ENCODE measurements at places on chromosomes 3 and 15. TPM values are rescaled to one million over a fixed set of nuclear protein-coding genes. Genes with fewer than 3 reads are reported as not detected.

DNA sequence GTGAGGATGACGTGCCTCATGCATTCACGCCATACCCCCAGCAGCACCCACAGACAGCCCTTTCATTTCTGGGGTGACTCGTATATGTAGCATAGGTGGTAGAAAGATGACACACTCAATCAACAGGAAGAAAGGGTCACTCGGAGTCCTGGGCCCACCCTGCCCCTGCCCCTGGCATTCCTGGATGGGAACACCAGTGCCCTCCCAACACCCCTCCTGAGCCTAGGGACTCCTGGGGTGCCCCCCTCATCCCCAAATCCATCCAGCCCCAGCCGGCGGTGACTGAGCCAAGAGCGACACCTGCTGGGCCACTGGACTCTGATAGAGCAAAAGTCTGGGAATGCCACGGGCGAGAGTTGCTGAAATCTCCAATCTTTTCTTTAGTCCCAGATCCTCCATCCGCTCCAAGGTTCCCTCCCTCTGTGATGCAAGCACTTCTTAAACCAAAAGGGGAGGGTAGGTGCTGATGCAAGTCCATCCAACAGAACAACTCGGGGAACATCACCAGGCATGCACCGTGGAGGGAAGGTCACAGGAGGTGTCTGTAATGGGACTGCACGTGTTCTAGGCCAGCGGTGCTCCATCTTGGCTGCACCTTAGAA, 31.1 kb downstream of the ACAN start:
- peak; percentile 1 for DNase-seq

- no peak for DNase-seq
These were observed 26.7 kb downstream of the SYNM start for GRCh38 chr15:99131441-99132023.

STRA6 gene
- 17.2 TPM for total RNA-seq

DNA sequence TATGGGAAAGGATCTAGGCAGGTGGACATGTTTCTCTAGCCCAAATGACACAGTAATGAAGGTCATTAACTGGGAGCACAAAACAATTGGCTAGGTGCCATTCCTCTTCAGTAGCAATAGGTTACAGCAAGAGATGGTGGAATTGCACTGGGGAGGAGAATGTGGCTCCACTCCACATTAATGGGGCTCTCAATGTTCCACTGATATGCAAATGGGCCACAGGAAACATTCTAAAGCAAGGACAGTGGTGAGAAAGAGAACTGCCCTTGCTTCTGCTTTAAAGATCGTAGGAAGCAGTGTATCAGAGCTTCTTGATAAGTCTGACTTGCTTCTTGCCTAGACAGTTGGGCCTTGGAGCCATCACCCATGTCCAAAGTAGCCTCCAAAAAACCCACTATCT, 271.4 kb upstream of the PPP2R3A start:
- DNase-seq, result no peak

TRH gene
- not detected for total RNA-seq

NCK1 gene
- 24.5 TPM for total RNA-seq

GRCh38 chr3:23448998-23449537, 245.9 kb downstream of the UBE2E2 start:
- no peak for DNase-seq

REC114 gene
- total RNA-seq, result not detected

FANCD2OS gene
- not detected for total RNA-seq

GRCh38 chr3:55476515-55476914, 10.6 kb downstream of the WNT5A start:
- no peak for DNase-seq

DNA sequence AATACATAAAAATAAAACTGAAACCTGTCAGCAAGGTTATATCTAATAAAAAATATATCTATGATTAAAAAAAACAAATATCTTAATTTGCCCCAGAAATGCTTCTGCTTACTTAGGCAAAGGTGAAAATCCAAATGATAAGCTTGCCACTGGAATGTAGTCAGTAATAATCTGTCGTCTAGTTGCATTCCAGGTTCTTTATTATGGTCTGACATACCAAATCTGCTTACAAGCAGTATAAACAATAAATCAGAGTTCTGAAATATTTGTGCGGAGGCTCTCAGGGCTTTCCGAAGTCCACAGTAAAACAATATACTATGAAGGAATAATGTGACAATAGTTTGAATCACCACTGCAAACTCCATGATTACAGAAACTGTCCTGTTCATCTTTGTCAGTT, 1133.5 kb downstream of the ROBO1 start:
- DNase-seq, result no peak

GRCh38 chr3:193010191-193010590, 92.5 kb upstream of the MB21D2 start:
- no peak for DNase-seq

DNA sequence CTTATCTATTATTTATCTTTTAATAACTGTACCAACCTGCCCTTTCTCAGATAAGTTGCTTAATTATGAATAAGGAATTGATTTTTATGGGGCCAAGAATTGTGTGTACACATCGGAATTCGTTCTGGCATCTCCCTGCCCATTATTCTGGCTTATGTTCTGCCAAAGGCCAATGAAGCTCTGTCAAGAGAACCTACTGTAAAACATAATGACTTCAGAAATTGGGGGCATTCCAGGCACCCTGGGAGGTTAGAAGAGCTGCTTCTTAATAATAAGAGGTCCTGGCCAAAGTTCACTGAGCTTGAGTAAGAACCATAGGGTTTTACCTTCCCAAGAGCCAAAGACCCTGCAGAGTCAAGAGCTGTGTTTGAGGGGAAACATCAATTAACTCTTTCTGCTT, 261.7 kb downstream of the SLC9A9 start:
- peak; percentile 82 for DNase-seq

B3GNT5 gene
- not detected for total RNA-seq

DNA sequence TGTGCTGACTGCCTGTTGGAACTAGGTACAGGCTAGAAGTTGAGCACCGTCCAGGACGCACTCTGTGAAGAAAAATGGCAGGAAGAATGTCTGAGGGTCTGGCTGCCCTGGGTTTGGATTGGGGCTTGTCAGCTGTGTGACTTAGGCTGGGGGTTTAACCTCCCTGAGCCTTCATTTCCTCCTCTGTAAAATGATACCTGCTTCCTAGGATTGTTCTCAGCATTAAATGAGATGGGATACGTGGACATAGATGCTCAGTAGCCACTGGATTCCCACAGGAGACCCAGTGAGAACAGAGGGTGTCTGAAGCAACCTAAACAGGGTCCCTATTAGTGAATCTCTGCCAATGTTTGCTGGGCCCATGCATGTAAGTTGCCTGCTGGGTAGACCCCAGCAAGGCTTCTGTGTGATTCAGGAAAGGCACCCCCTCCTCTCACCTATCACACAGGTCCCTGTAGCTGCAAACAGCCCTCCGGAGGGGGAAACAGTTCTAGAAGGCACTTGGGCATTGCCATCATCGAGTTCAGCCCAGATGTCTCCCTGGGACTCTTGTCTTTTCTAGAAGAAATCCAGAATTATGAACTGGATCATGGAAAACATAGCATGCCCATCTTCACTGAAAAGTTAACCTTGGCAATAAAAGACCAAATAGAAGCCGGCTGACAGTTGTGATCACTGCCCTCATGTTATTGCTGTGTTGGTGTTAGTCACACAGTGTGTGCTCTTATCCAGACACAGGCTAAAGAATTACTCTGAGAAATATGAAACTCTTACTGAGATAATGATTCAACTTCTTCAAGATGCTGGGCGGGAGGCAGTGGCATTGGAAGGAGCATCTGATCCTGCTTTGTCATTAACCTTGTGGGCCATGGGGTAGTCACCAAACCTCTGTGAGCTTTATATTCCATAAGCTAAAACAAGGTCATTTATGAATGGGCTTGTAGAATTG, 64.5 kb downstream of the SMAD6 start:
- DNase-seq, result no peak

PP2D1 gene
- total RNA-seq, result not detected

DNA sequence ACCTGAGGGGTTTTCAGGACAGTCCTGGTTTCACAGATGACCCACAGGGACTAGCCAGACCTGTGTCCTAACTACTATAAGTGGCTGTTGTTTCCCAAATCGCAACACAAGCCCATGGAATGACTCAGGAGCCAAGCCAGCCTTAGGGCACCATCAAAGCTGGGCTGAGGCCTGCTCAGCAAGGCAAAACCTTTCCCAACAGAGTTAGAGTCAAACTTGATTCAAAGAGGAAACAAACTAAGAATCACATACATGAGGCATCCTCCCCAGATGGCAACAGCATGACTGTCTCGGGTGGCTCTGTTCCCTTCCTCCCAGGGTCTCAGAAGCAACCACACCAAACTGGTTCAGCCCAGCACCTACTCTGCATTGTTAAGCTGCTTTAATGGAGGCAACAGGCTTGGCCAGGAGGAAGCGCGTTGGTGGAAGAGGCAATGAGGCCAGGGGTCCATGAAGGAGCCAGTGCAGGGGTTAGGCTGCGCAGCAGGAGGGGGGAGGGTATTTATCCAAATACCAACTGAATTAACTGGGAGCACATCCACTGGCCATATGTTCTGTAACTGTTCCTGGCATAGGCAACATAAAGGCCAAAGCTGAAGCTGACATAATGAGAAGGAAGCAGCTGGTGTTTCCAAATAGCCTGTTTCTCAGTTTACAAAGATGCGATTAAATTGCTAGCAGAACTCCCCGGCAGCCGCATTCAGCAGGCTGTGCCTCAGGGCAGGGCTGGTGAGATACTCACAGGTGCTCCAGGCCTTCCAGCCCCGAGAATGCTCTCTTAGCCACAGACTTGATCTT, 102.4 kb downstream of the LRIG1 start:
- DNase-seq, result peak; percentile 94

LRRC2 gene
- not detected for total RNA-seq

GRCh38 chr15:60124460-60125070, 120.5 kb downstream of the FOXB1 start:
- no peak for DNase-seq

- no peak for DNase-seq
These were observed 40.8 kb upstream of the PRR23E start for GRCh38 chr3:127151992-127152650.

LEKR1 gene
- not detected for total RNA-seq

DNA sequence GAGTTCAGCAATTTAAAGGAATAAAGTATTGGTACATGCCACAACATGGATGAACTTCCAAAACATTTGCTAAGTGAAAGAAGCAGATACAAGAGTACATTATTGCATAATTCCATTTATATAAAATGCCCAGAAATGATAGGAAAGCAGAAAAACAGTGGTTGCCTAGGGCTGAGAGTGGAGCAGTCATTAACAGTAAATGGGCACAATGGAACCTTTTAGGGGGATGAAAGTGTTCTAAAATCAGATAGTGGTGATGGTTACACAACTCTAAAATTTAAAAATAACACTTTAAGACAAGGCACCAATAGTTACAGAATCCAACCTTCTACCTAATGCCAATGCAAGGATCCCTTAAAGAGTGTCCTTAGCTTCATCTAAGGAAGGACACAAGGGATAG, 34.6 kb downstream of the MSL2 start:
- DNase-seq, result no peak

GRCh38 chr15:67433495-67434099, 87.3 kb upstream of the C15orf61 start:
- peak; percentile 35 for DNase-seq

DNA sequence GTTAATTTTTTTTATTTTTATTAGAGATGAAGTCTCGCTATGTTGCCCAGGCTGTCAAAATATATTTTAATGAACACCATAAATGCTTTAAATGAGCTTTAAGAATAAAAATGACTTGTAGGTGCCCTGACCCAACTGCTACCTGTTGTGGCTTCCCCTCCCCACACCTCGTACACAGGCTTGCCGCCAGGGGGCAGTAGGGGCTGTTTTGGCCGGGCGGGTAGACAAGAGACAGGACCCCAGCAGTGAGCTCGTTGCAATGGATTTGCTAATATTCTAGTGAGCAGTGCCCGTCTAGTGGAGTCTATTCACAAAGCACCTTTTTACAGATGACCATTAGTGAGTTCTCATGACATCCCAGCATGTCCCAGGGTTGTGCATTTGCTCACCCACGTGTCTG, 418.1 kb downstream of the OCA2 start:
- DNase-seq, result peak; percentile 15

ANKRD63 gene
- total RNA-seq, result 8.4 TPM

All from G401 (cell line).